Stimulated activated CD4-positive, alpha-beta T cell treated with anti-CD3 and anti-CD28 coated beads, Interleukin-1b, Interleukin-23, amount 100 ng/mL, for 4 hours (primary cell): ENCODE measurements at places on chromosomes 4 and X.

- no peak for DNase-seq
Observed at GRCh38 chr4:53234111-53234510, 131.8 kb downstream of the SCFD2 start.

DNA sequence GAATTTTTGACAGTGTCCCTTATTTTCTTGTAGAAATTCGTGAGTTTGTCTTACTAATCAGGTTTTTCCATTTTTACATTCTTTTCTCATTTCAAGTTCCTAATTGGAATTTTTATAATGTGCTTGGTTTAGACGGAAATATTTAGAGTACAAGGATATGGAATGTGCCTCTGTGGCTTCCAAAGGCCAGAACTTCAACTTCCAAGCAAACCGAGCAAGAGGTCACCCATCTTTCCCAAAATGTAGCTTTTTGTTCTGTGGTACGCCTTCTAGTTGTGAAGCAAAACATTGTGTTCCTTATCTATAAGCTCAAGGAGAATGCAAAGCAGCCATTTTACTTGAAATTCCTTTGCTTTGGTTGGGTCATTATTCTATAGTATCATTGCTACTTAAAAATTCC lies 212.8 kb upstream of the PACRGL start:
- DNase-seq, result no peak

GRCh38 chrX:2650865-2651264 lies 40.2 kb upstream of the CD99 start:
- DNase-seq, result no peak

- no peak for DNase-seq
Observed at GRCh38 chr4:77797239-77797638, 21.9 kb downstream of the CNOT6L start.

- DNase-seq, result no peak
Observed at GRCh38 chr4:151675411-151675971, 85.3 kb downstream of the GATB start.

- no peak for DNase-seq
Observed at GRCh38 chr4:12178614-12179610, 750.2 kb upstream of the HS3ST1 start.

DNA sequence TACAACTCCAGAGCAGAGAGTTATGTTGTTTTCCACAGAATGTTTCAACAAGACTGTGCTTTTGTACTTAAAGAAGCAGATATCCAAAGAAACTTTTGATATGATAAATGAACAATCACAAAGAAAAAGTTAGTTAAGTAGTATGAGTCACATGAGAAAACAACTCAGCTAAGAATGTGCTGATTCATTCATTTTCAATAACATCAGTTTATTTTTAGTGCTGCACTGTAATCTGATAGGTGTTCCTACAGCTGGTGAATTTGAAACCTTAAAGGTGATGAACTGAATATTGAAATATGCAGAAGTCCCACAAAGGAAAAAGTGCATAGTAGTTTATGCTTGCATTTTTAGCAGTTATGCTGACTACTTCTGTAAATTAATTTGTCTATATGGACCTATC lies 180.3 kb upstream of the TENM3 start:
- DNase-seq, result no peak

- DNase-seq, result no peak
Observed at GRCh38 chr4:110742143-110742542, 119.3 kb upstream of the PITX2 start.

- DNase-seq, result no peak
Observed at GRCh38 chr4:140059159-140059558, 94.8 kb downstream of the MAML3 start.

GRCh38 chr4:9984621-9985020 lies 36.7 kb downstream of the SLC2A9 start:
- no peak for DNase-seq

DNA sequence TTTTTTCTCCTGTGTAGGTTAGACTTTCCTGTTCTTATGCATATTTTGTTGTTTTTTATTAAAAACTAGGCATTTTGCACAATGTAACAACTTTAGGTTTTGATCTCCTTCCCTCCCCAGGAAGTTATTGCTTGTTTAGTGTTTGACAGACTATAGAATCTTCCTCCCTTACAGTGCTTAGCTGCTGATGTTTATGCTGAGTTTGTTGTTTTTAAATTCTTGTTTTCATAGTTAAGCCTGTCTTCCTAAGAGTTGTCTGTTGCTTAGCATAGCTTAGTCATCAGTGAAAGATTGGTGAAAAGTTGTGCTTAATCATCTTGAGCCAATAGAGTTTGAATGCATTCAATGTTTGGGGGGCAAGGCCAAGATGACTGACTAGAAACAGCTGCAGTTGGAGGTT lies 157.5 kb downstream of the NKX6-1 start:
- no peak for DNase-seq

DNA sequence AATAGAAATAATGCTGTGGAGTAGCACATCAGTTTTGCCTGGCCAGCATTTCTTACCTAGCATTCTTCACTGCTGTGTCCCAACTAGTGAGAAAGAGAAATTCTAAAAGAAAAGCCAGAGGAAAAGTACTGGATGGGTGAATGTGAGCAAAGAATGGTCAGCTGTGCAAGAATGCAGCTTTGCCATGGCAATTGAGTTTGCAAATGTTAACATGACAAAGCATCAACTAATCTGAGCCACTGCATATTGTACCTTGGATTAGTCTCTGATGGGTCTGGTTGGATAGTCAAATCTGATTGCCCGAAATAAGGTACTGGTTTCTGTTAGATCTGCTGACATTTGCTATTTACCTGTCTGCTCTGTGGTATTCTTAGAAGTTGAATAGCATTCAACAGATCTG lies 38.7 kb downstream of the ADD1 start:
- DNase-seq, result no peak

DNA sequence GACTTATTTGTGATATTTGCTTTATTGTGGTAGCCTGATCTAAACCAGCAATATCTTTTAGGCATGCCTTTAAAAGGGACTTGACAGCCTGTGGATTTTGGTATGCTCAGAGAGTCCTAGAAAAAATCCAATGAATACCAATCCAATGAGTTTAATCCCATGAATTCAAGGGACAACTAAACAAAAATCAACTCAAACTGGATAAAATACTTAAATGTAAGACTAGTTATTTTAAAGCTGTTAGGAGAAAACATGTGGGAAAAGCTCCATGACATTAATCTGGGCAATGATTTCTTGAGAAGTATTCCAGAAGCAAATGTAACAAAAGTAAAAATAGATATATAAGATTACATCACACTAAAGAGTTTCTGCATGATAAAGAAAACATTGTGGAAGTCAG lies 711.5 kb upstream of the PITX2 start:
- DNase-seq, result no peak

- no peak for DNase-seq
Observed at GRCh38 chrX:12887767-12888166, 18.7 kb upstream of the TLR8 start.

- DNase-seq, result no peak
Observed at GRCh38 chr4:35757836-35758235, 486.5 kb downstream of the ARAP2 start.
